ENCODE measurements at places on chromosomes 16 and 17.

DNA sequence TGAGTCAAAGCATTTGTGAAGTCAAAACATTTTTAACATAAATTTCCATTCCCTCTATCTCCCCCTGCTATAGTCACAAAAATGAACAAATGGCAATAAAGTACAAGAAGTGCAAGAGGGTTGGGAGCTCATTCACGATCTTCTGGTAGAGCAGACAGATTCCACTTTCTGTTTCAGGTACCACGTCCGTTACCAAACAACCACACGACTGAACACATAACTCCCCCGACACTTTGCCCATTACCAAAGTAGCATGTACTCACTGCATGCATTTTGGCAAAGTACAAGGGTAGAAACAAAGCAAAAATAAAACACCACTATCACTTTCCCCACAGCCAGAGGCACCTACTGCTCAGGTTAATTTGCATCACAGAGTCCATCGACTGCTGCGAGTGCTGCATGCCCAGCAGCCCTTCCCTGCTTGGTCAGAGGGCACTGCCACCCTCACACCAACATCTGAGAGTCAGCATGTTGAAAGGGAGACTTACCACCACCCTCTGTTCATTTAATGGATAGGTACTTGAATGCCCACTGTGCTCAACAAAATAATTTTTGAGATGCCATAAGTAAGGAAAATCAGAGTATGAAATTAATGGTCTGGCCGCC lies 150.3 kb upstream of the AXIN2 start:
- DNase-seq: no peak

DNA sequence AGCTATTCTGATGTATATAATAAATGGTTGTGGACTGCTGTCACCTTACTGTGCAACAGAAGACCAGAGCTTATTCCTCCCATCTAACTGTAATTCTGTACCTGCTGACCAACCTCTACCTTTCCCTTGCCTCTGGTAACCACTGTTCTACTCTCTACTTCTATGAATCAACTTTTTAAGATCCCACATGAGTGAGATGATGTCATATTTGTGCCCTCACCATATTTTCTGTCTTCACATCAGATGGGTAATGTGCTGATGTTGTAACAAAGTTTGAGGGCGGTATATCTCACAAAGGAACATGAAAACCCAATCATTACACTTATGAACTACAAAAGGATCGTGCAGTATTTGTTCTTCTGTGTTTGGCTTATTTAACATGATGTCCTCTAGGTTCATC lies 16.8 kb downstream of the BRD7 start:
- DNase-seq: no peak

DNA sequence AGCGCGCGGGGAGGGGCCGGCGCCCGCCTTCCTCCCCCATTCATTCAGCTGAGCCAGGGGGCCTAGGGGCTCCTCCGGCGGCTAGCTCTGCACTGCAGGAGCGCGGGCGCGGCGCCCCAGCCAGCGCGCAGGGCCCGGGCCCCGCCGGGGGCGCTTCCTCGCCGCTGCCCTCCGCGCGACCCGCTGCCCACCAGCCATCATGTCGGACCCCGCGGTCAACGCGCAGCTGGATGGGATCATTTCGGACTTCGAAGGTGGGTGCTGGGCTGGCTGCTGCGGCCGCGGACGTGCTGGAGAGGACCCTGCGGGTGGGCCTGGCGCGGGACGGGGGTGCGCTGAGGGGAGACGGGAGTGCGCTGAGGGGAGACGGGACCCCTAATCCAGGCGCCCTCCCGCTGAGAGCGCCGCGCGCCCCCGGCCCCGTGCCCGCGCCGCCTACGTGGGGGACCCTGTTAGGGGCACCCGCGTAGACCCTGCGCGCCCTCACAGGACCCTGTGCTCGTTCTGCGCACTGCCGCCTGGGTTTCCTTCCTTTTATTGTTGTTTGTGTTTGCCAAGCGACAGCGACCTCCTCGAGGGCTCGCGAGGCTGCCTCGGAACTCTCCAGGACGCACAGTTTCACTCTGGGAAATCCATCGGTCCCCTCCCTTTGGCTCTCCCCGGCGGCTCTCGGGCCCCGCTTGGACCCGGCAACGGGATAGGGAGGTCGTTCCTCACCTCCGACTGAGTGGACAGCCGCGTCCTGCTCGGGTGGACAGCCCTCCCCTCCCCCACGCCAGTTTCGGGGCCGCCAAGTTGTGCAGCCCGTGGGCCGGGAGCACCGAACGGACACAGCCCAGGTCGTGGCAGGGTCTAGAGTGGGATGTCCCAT lies 232.8 kb downstream of the SEC14L1 start:
- DNase-seq: no peak

GRCh38 chr17:81608082-81608481 lies 28.8 kb downstream of the NPLOC4 start:
- no peak for DNase-seq

- DNase-seq: peak; percentile 26
Observed at GRCh38 chr17:50265212-50265611, 9.1 kb upstream of the TMEM92 start.

GRCh38 chr16:59163371-59164055 lies 429.4 kb upstream of the GOT2 start:
- no peak for DNase-seq

DNA sequence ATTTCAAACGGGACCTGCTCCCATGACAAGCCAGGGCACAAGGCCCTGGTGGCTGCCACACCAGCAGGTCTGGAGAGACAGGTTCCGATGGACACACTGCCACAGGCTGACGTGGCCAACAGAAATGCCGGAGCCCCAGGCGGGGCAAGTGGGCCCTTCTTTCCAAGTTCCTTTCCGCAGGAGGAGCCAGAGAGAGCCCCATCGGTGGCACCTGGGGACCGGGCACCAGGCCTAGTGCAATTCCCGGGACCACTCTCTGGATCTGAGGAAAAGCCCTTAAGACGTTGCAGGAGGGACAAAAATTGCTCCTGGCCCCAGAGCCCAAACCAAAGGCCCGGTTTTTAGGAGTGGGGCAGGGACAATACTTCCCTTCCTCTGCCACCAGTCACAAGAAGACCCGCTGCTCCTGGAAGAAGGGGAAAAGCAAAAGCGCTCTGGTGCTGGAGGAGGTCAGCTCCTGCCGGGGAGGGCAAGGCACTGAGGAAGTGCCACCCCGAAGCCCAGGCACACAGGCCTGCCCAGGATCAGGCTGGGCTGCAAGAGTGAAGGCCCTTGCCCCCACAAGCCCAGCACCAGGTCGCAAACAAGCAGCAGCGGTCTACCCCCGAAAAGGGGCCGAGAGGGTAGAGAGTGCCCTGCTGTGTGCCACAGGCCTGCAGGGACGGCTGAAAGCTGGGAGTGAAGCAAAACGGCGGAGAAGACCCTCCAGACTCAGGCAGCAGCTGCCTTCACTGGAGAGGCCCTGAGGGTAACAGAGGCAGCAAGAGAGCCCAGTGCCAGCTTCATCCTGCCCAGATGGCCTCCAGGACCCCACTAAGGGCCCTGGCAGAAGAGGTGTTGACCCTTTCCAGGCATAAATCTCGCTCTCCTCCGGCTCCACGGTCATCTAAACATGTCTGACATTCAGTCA lies 29.1 kb downstream of the MAP1LC3B start:
- no peak for DNase-seq

GRCh38 chr16:50653633-50654519 lies 27.2 kb downstream of the SNX20 start:
- DNase-seq: no peak

DNA sequence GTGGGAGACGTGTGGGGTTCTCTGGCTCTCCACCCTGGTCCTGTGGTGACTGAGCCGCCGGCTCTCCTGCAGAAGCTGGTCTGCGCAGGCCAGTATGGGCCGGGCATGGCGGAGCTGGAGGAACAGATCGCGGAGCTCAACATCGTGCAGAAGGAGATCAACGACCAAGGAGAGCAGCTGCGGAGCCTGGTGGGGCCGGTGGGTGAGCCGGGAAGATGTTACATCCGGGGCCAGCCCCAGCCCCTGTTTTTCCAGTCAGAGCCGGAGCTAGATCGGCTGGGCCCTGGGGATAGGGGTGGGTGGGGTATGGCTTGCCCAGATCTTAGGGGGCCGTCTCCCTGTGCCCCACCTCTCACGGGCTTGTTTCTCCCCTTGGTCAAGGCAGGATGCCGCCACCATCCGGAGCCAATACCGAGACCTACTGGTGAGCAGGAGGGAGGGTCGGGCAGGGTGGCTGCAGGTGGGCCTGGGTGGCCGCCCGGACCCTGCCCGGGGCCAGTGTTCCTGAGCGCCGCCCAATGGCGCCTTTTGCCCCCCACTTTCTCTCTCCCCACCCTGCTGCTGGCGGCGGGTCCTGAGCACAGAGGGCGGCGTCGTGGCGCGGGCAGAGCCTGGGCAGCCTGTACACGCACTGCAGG lies 5.0 kb downstream of the EVPLL start:
- DNase-seq: no peak

DNA sequence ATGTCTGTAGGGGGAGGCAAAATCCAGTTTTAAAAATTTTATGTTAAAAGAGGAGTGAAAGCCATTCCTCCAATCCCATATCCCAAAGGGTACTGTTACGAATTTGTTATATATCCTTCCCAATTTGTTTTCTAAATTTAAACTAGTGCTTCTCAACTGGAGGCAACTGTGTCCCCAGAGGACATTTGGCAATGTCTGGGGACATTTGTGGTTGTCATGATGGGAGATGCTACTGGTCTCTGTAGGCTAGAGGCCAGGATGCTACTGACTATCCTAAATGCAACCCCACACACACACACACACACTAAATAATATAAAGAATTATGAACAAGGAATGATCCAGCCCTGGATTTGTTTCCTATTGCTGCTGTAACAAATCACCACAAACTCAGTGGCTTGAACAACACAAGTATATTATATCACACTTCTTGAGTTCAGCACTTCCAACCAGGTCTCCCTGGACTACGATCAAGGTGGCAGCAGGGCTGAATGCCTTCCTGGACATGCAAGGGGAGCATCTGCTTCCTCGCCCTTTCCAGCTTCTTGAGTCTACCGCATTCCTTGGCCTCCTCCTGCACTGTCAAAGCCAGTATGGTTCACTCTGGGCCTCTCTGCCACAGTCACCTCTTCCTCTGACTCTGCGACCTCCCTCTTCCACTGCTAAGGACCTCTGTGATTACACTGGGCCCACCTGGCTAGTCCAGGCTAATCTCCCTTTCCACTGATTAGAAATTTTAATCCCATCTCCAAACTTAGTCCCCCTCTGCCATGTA lies 30.1 kb downstream of the ARHGAP17 start:
- DNase-seq: no peak

GRCh38 chr17:901964-902363 lies 77.6 kb downstream of the NXN start:
- no peak for DNase-seq

DNA sequence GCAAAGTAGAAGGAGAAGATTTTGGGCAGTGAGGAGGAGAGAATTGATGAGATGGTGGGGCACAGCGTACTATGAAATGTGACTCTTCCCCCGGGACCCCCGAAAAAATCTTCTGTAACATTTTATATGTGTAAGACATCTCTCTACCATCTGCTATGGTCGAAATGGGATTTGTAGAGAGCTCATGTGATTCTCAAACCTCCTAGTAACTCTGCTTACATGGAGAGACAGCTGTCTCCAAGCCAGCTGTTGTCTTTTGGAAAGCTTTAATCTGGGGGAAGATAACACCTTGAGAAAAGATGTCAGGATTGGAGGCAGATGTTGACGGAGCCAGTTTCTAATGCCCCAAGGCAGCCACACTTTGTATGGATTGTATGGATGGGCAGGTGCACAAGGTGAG lies 94.1 kb downstream of the PRKCB start:
- DNase-seq: no peak

GRCh38 chr17:47641202-47641601 lies 8.5 kb upstream of the KPNB1 start:
- DNase-seq: no peak

All from NCI-H2029 treated with DMSO at 0.1 percent for 48 hours (cell line).